ENCODE measurements at places on chromosomes 11 and 22.

DNA sequence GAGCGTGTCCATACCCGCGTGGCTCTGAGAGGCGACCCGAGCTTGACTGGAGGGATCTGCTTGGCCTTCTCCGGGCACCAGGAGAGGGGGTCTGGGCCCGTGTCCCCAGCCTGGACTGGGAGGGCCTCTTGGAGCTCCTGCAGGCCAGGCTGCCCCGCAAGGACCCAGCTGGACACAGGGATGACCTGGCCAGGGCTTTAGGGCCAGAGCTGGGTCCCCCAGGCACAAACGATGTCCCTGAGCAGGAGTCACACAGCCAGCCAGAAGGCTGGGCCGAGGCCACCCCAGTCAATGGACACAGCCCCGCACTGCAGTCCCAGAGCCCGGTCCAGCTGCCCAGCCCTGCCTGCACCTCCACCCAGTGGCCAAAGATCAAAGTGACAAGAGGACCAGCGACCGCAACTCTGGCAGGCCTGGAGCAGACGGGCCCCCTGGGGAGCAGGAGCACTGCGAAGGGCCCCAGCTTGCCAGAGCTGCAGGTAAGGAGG, 38.2 kb downstream of the TRIOBP start:
- no peak for DNase-seq

DNA sequence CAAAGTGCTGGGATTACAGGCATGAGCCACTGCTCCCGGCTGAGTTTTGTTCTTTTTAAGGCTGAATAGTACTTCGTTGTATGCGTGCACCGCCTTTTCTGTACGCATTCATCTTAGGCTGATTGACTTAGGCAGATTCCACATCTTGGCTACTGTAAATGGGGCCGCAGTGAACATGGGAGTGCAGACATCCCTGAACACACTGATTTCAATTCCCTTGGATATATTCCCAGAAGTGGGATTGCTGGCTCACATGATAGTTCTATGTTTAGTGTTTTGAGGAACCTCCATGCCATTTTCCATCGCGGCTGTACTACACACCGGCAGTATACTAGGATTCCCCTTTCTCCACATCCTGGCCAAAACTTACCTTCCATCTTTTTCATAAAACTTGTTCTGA, 10.4 kb upstream of the ZNF74 start:
- no peak for DNase-seq

DNA sequence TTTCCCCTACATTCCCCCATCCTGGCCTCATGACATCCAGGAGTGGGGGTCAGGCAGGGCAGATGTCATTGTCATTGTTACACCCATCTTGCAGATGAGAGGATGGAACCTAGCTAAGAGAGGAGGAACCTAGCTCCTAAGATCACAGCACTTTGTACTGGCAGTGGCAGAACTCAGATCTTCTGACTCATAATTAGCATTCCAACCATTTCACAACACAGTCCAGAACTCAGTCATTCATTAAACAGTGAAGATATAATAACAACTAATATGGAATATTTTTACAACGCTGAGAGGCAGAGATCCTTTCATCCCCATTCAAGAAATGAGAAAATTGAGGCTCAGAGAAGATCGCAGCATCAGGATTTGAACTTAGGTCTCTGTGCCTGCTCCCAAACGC, 127.8 kb downstream of the CHST1 start:
- no peak for DNase-seq

DNA sequence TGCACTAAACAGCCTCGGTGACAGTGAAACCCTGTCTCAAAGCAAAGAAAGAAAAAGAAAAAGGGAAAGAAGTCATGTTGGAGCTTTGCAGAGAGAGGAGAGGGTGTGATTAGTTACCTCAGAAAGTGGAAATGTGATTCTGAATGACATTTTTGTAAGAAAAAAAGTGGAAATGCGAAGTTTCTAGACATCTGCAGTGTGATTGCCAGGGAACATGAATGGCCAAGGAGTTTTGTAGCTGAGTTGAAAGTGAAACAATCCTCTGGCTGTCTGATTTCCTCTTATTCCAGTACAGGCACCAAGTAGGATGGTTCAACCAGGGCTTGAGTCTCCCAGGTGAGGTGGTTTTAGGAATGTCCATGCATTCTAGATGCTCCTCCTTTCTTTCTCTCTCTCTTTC, 17.8 kb upstream of the SYVN1 start:
- DNase-seq, result no peak

DNA sequence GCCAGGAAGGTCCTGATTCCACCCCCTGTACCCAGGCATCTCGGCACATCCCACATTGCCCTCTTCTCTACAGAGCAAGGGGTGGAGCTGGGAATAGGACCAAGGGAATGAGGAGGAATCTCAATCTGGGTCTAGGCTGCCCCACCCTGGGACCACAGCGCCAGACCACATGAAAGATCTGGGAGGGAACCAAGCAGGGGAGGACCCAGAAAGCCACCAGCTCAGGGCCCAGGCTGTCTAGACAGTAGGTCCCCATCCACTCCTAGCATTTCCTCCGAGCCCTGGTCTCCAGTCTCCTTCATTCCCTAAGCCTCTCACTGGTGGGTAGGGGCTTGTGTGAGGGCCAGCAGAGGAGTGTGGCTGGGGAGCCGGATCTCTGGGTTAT, 11.6 kb downstream of the PHLDB1 start:
- no peak for DNase-seq

DNA sequence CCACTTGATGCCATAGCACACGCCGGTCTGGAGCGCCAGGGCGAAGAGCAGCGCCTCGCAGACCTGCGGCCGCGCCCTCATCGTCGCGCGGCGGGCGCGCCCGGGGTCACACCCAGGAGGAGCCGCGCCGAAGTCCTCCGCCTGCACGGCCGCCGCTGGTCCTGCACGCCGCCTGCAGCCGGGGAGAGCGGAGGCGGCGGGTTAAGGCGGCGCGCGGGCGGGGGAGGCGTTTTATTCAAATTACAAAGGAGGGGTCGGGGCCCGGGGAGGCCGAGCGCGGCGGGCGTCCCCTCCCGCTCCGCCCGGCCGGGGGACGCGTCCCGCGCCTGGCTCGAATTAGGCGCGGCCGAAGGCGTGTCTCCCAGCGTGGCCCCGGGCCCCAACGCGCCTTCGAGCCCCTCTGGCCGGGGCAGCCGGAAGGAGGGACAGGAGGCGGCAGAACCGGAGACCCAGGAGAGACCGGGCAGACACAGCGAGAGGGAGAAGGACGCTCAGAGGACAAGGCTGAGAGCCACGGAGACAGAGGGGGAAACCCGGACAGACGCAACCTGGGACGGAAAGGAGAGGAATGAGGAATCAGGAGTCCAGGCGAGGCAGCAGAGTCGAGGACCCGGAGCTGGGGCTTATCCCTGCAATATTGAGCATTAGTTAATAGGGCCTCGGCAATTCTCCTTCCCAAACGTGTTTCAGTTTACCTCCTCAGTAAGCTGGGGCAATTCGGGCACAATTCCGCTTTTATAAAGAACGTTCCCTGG, at the start of gene WNT11:
TSS of gene WNT11 (minus strand) at position 176 of the 755 bp plus-strand sequence. CDS start at position 81, 95 bp downstream.
- no peak for DNase-seq

DNA sequence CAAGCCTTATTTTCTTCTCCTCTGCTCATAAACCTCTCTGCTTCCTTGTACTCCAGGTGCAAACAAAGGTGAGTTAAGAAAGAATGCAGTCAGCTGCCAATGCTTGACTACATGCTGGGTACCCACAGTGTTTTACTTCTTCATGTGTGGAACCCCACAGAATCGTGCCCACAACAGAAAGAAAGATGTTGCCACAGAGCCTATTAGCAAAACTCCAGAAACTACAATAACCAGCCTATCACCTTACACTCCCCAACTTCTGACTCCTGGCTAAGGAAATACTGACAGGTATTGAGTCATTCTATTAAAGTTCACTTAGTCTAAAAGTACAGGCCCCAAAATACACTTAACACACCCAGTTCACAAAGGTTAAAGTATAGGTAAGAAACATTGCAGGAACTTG, 56.9 kb upstream of the CCDC89 start:
- DNase-seq, result no peak

DNA sequence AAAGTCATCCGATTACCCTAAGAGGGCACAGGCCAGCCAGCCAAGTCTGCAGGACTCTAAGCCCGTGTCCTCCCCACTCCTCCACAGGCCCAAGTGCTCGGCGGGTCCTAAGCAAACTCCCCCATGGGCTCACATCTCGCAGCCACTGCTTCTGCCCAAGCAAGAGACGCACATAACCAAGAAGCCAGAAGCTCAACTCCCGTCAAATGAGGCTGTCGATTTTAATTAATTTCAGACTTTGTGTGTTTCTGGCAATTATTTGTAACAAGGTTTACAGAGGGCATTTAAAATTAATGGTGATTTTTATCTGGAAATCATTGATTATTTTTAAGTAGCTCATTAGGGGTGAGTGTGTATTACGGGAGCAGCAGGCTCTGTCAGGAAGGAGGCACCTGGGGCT, 27.4 kb downstream of the PHF21B start:
- DNase-seq, result no peak

GRCh38 chr22:26642465-26643417, 14.6 kb upstream of the MIAT start:
- peak; percentile 88 for DNase-seq

GRCh38 chr22:19509923-19510322, 14.3 kb downstream of the CLDN5 start:
- DNase-seq, result no peak

DNA sequence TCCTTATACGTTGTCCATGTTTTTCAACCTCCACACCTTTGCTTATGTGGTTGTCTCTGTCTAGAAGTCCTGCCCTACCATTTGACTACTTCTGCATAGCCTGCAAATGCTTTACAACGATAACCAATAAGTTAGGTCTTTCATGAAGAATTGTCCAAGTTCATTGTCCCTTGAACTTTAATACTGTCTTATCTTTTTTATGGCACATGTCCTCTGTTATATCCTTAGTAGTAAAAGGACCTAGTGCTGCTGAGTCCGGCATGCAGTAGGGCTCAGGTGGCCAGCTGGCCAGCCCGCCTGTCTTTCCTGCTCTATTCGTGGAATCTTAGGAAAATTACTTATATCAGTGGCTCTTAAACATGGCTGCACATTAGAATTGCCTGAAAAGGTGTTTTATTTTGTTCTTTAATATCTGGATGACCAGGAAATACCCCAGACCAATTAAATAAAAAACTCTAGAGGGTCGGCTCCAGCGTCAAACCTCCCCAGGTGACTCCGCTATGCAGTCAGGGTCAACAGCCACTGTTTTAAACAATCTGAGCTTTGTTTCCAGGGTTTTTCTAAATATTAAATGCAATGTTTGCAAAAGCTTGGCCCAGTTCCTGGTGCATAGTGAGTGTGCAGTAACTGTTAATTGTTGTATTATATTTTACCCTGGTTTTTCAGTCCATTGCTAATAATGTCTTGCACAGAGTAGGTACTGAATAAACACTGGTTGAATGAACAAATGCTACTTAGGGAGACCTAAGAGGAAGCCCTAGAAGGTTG, 64.6 kb upstream of the SESN3 start:
- DNase-seq, result no peak

DNA sequence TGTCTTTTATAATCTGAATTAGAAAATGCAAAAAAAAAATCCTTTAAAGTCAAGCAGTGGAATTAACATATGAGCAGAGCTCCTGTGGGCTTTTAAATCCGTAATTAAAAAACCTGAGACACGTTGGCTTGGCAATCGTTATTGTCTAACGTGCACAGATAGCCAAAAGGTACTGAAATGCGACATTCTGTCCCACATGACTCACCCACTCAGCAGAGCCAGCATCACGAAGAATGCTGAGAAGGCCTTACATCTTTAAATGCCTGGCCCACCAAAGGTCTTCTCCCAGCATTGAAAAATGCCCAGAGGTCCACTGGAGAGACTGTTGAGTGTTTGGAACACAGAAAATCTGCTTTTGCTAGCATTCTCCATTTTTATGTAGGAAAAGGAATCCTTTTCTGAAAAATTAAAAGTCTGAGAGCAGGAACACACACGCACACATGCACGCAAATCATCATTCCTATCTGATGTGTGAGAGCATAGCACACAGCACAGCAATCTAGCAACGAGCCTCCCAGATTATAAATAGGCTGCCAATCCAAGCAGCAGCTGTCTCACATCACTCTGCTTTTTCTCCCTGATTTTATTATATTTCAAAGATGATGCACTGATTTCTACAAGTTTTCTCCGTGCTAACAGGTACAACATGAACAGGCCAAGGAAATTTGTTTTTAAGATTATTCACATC, 94.5 kb downstream of the PHF21A start:
- DNase-seq, result no peak

GRCh38 chr11:36273110-36273509, 16.1 kb downstream of the COMMD9 start:
- DNase-seq, result no peak

GRCh38 chr11:70539360-70540095, 141.2 kb downstream of the CTTN start:
- no peak for DNase-seq

DNA sequence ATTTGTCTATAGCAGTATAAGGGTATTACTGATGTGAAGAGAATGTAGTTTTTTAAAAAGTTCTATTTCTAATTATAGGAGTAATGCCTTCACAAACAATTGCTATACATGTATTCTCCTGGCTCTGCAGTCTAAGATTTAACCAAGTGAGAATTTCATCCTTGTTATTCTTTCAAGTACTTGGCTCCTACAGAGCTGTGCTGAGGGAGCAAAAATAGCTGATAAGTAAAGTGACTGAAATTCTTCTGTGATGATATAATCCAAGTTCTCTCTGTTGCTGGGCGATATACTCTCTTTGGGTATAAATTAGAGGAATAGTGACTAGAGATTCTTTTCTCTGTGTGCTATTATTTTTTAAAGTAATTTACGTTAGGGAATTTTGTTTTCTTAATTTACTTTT, 68.0 kb downstream of the PGR start:
- DNase-seq, result no peak

GRCh38 chr11:66891851-66892660, 35.2 kb downstream of the LRFN4 start:
- no peak for DNase-seq

DNA sequence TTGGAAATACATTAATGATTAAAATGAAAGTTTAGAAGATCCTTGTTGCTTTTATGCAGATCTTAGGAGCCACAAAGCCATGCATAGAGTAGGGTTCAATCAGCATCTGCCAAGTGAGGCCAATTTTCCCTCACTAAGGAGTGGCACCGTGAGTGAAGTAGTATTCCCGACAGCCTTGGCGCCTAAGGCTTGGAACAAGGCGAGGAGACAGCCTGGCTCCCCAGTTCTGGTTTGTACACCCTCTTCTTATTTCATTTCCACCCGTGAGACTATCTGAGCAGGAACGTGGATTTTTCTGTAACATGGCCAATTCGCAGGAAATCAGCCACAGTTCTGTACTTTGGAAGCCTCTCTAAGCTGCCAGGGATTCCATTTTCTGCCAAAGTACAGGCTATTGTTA, 22.6 kb downstream of the FADS2 start:
- no peak for DNase-seq

- DNase-seq, result no peak
These were observed 2.1 kb downstream of the MRPL40 start for GRCh38 chr22:19434401-19434800.

All from T-helper 2 cell (primary cell).